ENCODE measurements at places on chromosomes 11 and 22. TPM values are rescaled to one million over a fixed set of nuclear protein-coding genes. Genes with fewer than 3 reads are reported as not detected.
A peak's percentile ranks its signal among the peaks of the same experiment; 100 is the strongest.

DNA sequence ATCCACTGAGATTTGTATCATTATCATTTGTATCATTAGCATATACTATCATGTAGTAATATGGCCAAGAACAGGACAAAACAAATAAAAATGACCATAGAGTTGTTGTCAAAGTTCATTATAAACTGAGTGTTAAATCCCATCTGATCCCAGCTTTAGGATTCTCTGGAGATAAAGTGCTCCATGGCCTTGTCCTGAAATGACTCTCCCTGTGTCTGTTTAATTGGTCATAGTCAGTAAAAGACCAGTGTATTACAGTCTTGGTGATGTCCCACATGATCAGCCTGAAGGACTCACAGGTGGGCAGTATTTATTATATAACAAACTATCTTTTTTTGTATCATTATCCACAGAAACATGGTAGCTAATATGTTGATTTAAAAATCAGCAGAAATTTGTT is 361.6 kb downstream of the TMEM135 start:
- no peak for DNase-seq

DNA sequence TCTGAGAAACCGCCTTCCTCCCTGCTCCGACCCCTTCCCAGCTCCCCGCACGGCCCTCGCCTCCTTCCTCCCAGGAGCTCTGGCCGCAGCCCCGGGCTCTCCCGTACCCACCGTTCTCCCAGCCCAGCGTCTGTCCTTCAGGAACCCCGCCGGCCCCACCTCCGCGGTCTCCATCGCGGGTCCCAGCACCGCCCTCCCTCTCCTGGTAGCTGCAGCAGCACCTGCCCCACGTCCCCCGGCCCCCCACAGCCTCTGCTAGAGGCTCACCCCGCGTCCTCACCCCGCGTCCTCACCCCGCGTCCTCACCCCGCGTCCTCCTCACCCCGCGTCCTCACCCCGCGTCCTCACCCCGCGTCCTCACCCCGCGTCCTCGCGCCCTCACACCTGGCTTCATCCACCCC is 85.9 kb downstream of the WNT7B start:
- peak; percentile 57 for DNase-seq

GRCh38 chr11:74783241-74783871 is 34.7 kb downstream of the RNF169 start:
- DNase-seq, result no peak

DNA sequence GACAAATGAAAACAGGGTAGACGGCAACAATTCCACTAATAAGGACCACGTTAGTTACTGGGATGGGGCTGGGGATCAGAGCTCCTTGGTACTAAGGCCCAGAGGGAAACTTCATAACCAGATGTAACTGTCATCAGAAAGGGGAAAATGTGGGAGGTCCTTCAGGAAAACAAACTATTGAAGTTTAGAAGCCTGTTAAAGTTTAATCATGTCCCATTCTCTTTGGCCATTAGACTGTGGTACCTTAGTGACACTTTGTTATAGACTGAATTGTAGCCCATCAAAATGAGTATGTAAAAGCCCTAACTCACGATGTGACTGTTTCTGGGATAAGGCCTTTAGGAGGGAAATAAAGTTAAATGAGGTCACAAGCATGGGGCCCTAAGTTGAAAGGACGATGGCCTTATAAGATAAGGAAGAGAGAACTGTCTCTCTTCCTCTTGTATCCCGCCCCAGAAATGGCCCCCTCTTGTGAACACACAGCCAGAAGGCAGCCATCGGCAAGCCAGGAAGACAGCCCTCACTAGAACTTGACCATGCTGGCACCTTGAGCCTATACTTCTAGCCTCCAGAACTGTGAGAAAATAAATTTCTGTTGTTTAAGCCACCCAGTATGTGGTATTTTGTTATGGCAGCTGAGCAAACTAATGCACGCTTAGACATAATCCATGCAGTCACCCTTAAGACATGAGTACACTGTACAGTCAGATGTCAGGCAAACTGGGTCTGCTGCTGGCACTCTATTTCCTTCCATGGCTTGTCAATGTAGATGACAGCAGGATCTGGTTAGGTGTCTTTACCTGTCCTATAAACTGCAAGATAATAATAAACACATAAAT is 26.9 kb upstream of the USP47 start:
- no peak for DNase-seq

GRCh38 chr11:72789493-72790131 is 4.2 kb downstream of the STARD10 start:
- no peak for DNase-seq

GRCh38 chr11:74646954-74647353 is 54.6 kb downstream of the POLD3 start:
- peak; percentile 51 for DNase-seq

- DNase-seq, result no peak
Measured at GRCh38 chr22:47839595-47840227, 1077.3 kb downstream of the TBC1D22A start.

- peak; percentile 16 for DNase-seq
Measured at GRCh38 chr11:76638270-76639197, 32.0 kb downstream of the LRRC32 start.

Gene OR52R1
- not detected for total RNA-seq

Gene OR52E8
- not detected for total RNA-seq

Gene ANO3
- total RNA-seq, result 0.05 TPM

Gene GSTT2
- total RNA-seq, result not detected

Gene TMPRSS5
- 0.38 TPM for total RNA-seq

Gene SCGB1D2
- 4.0 TPM for total RNA-seq

Measured in Right ventricle myocardium inferior (tissue), 1 donor.